A549 treated with RU486 at 1 μM for 4 hours (cell line): ENCODE measurements at places on chromosomes 16 and 17. TPM values are rescaled to one million over a fixed set of nuclear protein-coding genes. Genes with fewer than 3 reads are reported as not detected.

The DNAH9 gene
- total RNA-seq = 0.05 TPM in 1 of 5 replicates, not detected in the others

The CCL3 gene
- not detected in 5 replicates for total RNA-seq

The SMTNL2 gene
- 0.32 to 1.0 TPM (median 0.53 TPM) in 5 replicates for total RNA-seq

The ELMO3 gene
- 0.75 to 1.6 TPM (median 1.2 TPM) in 5 replicates for total RNA-seq

The OTOA gene
- total RNA-seq = 0.03 to 0.07 TPM (median 0.05 TPM) in 3 of 5 replicates, not detected in the others

The PSME3IP1 gene
- 86.6 to 108 TPM (median 97.0 TPM) in 5 replicates for total RNA-seq

The XAF1 gene
- 0.03 to 0.24 TPM in 2 of 5 replicates, not detected in the others for total RNA-seq

The ZNF469 gene
- 7.6 to 16.0 TPM (median 11.1 TPM) in 5 replicates for total RNA-seq

The HOXB7 gene
- 31.1 to 41.0 TPM (median 33.2 TPM) in 5 replicates for total RNA-seq

The WNK4 gene
- total RNA-seq = 0.85 to 1.7 TPM (median 1.4 TPM) in 5 replicates

The LGALS9B gene
- not detected in 5 replicates for total RNA-seq

The CCL11 gene
- total RNA-seq = not detected in 5 replicates

The ARHGDIG gene
- total RNA-seq = 1.8 to 3.6 TPM (median 2.5 TPM) in 5 replicates

The BRICD5 gene
- total RNA-seq = 2.9 to 6.6 TPM (median 4.6 TPM) in 5 replicates

The AGRP gene
- total RNA-seq = not detected in 5 replicates

The TNFRSF13B gene
- not detected in 5 replicates for total RNA-seq

The KCNAB3 gene
- 1.5 to 3.4 TPM (median 2.9 TPM) in 5 replicates for total RNA-seq

The ALOX12 gene
- total RNA-seq = not detected in 5 replicates

The C1QTNF1 gene
- total RNA-seq = 35.7 to 47.9 TPM (median 37.7 TPM) in 5 replicates

The PDIA2 gene
- 0.13 to 0.64 TPM (median 0.31 TPM) in 4 of 5 replicates, not detected in the other for total RNA-seq

The CLDN6 gene
- total RNA-seq = 0.19 to 0.74 TPM (median 0.34 TPM) in 5 replicates

The CD300A gene
- total RNA-seq = 0.10 TPM in 1 of 5 replicates, not detected in the others

The FNDC8 gene
- total RNA-seq = 0.07 TPM in 1 of 5 replicates, not detected in the others

The KRT12 gene
- total RNA-seq = not detected in 5 replicates

The GRAPL gene
- total RNA-seq = 0.22 TPM in 1 of 5 replicates, not detected in the others

The PDF gene
- 22.7 to 49.0 TPM (median 40.1 TPM) in 5 replicates for total RNA-seq

The NKD1 gene
- total RNA-seq = 0.09 to 0.67 TPM (median 0.54 TPM) in 5 replicates

The ATP2A3 gene
- total RNA-seq = 2.9 to 5.2 TPM (median 4.2 TPM) in 5 replicates

The ADAD2 gene
- total RNA-seq = not detected in 5 replicates

The SLC47A1 gene
- total RNA-seq = 22.6 to 26.0 TPM (median 22.8 TPM) in 5 replicates

The MYH8 gene
- not detected in 5 replicates for total RNA-seq

The NXPH3 gene
- total RNA-seq = 0.15 to 0.37 TPM (median 0.19 TPM) in 5 replicates

The TLCD1 gene
- 36.2 to 53.8 TPM (median 48.3 TPM) in 5 replicates for total RNA-seq

The ASB16 gene
- total RNA-seq = 0.08 to 0.12 TPM in 2 of 5 replicates, not detected in the others

The IRF8 gene
- total RNA-seq = 0.35 to 1.0 TPM (median 0.58 TPM) in 5 replicates

The SMIM36 gene
- not detected in 5 replicates for total RNA-seq

The GP1BA gene
- not detected in 5 replicates for total RNA-seq

The FBXW10 gene
- total RNA-seq = 0.69 to 1.8 TPM (median 1.1 TPM) in 5 replicates

The PLK1 gene
- total RNA-seq = 153 to 178 TPM (median 167 TPM) in 5 replicates

The TMEM92 gene
- 21.2 to 28.6 TPM (median 23.5 TPM) in 5 replicates for total RNA-seq

The CPHXL2 gene
- not detected in 5 replicates for total RNA-seq

The SLC6A2 gene
- total RNA-seq = 0.06 to 0.10 TPM in 2 of 5 replicates, not detected in the others

The C17orf50 gene
- total RNA-seq = 0.33 to 0.70 TPM (median 0.53 TPM) in 4 of 5 replicates, not detected in the other

The PSMC3IP gene
- 34.1 to 40.6 TPM (median 38.3 TPM) in 5 replicates for total RNA-seq
